Activated T-cell treated with anti-CD3 and anti-CD28 coated beads, Interleukin-2, amount 50 U/mL, for 72 hours (primary cell): ENCODE measurements at places on chromosomes 4 and X. TPM values are rescaled to one million over a fixed set of nuclear protein-coding genes. Genes with fewer than 3 reads are reported as not detected.

DNA sequence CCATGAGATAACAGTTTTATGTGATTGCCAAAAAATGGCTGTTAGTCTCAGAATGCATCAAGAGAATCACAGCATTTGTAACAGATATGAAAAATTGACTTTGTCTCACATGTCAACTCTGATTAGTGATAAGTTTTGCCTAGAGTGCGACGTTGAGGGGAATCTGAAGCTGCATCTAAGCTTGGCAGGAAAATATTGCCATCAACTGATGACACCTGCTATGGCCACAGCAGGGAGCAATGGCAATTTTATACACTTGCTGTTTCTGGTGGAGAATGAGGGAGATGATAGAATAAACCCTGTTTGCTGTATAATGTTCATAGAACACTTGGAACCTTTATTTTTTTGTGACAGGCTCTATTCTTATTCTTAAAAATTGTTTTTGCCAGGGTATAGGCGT lies 205.4 kb upstream of the GNPDA2 start:
- DNase-seq, result no peak

DNA sequence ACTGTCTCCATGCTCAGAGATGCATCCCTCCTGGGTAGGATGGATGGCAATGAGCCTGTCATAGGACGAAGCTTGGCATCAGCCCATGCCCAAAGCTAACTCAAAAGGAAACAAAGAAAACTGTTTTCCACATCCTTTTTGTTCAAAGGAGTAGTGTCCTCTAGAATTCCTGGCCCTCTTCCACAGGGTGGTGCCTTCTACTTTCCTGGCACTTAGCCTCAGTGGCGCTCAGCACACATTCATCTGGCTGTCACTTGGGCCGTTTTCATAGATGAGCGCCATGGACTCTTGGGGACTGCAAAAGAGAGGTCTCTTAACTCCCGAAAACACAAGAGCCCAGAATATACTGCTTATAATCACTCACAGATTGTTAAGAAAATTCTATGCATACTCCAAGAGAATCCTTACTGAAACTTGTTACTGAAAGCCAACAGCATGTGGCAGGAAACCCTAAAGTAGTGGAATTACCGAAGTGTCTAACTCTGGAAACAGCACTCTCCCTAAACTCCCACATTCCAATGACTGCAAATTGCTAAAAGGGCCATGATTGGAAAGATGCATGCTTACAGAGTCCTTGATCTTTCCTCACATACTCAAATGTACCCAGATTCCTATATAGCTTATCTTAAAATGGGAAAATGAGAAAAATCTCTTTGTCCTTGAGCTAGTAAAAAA lies 110.0 kb downstream of the HS6ST2 start:
- DNase-seq, result no peak

- no peak for DNase-seq
Observed at GRCh38 chrX:21479695-21480270, 105.6 kb downstream of the CNKSR2 start.

GRCh38 chr4:105558277-105558676 lies 5.9 kb downstream of the ARHGEF38 start:
- no peak for DNase-seq

GRCh38 chrX:1763294-1763693 lies 148.4 kb downstream of the ASMT start:
- DNase-seq, result no peak

- DNase-seq, result no peak
Observed at GRCh38 chr4:16721613-16722291, 176.7 kb downstream of the LDB2 start.

DNA sequence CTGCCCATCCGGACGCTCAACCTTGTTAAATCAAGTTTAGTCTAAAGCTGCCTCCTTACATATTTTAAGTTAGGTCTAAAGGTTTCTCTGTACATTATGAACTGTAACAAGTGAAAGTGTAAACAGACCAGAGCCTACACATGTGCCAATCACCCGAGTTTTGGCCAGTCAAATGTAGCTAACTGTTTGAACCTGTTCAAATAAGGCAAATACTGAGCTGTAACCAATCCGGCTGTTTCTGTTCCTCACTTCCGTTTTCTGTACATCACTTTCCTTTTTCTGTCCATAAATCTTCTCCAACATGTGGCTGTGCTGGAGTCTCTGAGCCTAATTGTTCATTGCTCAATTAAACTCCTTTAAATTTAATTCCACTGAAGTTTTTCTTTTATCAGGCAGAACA lies 113.3 kb upstream of the SHISA3 start:
- no peak for DNase-seq

GRCh38 chr4:181770971-181771370 lies 472.2 kb upstream of the TENM3 start:
- DNase-seq, result no peak

GRCh38 chrX:13911586-13911985 lies 94.7 kb upstream of the GPM6B start:
- DNase-seq, result no peak

DNA sequence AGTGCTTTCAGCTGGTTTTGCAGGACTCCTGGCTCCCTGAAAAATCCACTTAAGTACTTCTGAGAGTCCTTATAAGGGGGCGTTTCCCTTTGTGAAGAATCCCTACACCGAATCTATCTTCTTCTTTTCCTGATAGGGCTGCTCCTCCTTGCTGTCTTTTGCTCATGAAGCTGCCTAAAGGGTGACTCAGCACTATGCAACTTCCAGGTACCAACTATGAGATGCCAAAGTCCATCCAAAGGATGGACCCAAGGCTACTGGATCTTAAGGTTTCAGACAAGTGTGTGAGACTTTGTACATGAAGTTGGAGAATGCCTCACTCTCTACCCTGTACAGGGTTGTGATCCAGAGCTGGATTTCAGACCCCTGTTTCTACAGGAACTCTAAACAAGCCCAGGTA lies 485.0 kb upstream of the FAT1 start:
- DNase-seq, result no peak

- DNase-seq, result no peak
Observed at GRCh38 chr4:89531932-89532640, 224.5 kb upstream of the GPRIN3 start.

GRCh38 chrX:4570151-4570550 lies 856.7 kb upstream of the PRKX start:
- no peak for DNase-seq

- no peak for DNase-seq
Observed at GRCh38 chrX:15858051-15858450, 3.4 kb upstream of the AP1S2 start.

- peak; percentile 68 for DNase-seq
Observed at GRCh38 chr4:98446499-98447375, 185.6 kb downstream of the RAP1GDS1 start.

DNA sequence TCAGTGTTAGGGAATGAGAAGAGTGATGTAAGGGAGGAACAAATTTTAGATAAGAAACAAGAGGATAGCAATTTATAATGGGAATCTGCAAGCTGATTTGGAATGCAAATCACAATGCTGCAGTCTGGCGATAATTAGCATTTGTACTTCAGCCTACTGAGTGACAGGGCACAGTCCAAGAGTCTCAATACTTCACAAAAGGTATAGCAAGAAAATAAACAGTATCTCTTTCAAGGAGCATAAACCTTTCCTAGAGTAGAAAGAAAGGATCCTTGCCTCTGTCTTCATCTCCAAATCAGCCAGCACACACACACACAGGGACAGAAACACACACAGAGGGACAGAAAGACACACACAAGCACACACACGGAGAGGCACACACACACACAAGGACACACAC lies 1.1 kb upstream of the GPM6A start:
- DNase-seq, result no peak

- no peak for DNase-seq
Observed at GRCh38 chr4:54802336-54802735, 144.6 kb downstream of the KIT start.

GRCh38 chrX:153861733-153862310 lies 24.2 kb downstream of the L1CAM start:
- DNase-seq, result no peak

DNA sequence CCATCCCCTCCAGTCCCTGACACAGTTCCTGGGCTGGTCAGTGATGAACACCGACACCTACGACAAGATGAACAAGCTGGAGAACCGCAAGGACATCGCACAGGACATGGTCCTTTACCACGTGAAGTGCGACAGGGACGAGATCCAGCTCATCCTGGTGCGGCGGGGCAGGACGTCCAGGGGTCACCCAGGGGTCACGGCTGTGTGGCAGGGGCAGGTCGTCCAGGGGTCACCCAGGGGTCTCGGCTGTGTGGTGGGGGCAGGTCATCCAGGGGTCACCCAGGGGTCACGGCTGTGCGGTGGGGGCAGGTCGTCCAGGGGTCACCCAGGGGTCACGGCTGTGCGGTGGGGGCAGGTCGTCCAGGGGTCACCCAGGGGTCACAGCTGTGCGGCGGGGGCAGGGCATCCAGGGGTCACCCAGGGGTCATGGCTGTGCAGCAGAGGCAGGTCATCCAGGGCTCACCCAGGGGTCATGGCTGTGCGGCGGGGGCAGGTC lies 16.7 kb downstream of the ATP5ME start:
- DNase-seq, result no peak

- DNase-seq, result no peak
Observed at GRCh38 chr4:57993944-57994343, 883.8 kb upstream of the IGFBP7 start.

DNA sequence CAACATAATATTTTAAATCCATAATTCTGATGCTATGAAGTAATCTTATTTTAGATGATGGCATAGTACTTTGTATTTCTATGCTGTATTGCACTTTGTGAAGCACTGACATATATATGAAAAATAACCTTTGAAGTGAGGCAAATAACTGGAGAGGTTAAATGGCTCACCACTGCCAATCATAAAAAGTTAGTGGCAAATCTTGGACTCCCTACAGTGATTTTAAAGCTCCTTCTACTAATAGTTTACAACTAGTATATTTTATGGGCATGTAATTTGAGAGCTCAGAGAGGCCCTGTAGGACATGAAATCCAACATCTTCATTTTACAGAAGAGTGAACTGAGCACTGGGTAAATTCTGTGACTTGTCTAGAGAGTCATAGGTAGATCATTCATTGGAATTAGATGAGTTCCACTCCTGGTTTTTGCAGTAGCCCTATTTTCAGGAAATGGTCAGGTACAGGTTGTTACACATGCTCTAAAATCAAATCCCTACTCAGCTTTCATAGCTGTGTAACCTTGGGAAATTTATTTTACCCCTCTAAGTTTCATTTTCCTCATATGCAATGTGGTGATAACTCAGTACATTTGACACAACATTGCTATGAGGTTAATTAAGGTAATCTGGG lies 804 bp upstream of the GC start:
- no peak for DNase-seq

DNA sequence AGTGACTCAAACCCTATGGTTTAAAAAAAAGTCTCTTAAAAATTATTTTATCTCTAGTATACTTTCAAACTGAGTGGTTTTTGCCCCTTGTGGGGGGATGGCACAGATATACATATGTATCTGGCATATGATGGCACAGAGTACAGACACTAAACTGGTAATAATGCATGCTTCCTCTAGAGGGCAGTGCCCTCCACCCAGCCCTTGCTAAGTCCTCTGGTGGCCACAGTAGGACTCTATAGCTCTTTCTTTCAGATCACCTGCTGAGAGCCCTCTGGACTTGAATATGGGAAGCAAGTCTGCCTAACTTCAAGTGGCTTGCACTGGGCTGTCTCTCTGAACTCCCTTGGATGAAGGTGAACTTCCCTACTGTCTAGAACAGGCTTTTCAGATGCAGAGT lies 66.3 kb downstream of the TSPAN7 start:
- peak; percentile 15 for DNase-seq

DNA sequence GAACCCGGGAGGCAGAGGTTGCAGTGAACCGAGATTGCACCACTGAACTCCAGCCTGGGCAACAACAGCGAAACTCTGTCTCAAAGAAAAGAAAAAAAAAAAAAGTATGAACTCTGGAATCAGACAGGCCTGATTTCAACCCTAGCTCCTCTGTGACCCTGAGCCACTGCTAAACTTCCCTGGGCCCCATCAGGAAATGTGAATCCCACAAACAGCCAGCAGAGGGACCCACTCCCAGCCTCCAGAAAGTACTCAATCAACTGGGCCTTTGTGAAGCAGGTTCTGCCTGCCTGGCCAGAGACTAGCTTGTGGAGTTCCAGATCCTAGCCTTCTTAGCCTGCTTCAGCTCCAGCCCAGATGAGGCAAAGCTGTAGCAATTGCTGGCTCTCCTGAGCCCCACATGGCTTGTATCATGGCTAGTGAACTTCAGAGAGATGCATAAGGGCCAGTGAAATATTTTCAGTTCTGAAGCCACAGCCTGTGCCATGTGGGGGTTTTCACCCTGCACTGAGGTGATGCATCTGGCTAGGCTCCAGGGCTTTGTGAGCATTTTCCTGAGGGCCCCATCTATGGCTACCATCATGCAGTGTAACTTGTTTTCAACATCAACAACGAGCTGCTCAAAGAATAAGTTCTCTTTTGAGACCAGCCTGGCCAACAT lies 7.2 kb upstream of the IDS start:
- DNase-seq, result peak; percentile 54

- DNase-seq, result no peak
Observed at GRCh38 chr4:25843340-25844097, 19.3 kb downstream of the SEL1L3 start.

DNA sequence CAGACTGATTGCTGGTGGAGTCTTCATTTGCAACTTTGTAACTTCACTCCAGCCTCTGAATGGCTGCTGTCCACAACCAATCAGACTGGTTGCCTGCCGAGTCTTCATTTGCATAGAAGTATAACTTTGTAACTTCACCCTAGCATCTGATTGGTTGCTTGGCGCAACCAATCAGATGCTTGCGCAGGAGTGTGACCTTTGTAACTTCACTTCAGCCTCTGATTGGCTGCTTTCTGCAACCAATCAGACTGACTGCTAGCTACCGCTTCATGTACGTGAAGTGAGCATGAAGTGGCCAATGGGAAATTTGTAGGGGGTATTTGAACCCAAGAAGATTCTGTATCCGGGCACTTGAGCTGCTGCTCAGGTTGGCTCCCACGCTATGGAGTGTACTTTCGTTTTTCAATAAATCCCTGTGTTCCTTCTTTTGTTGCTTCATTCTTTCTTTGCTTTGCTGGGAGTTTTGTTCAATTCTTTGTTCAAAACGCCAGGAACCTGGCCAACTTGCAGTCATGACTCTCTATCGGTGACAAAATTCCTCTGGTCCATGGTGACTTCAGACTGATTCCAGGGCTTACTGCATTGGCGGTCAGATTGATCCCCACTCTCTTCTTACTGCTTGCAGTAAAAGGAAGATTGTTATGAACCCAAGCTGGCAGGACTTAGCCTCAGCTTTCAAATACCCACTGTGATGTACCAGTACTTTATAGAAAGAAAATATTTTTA lies 46.4 kb upstream of the FGG start:
- no peak for DNase-seq

- peak; percentile 42 for DNase-seq
Observed at GRCh38 chr4:73620115-73620792, at the start of gene RASSF6. Gene RASSF6, minus strand, starts transcription at chr4:73620436. Its CDS starts 8,641 bp downstream, at chr4:73611795.

GRCh38 chr4:132530861-132531260 lies 618.2 kb upstream of the PCDH10 start:
- no peak for DNase-seq

The UCP1 gene
- total RNA-seq, result not detected

The MAGEB6B gene
- not detected for total RNA-seq

The CT45A6 gene
- total RNA-seq, result not detected

The GRK4 gene
- 3.8 TPM for total RNA-seq

The DUSP21 gene
- total RNA-seq, result not detected

The TMPRSS11F gene
- not detected for total RNA-seq

The ARHGEF38 gene
- not detected for total RNA-seq

The IL2RG gene
- total RNA-seq, result 290 TPM

The ZNF732 gene
- total RNA-seq, result not detected

The DCLK2 gene
- total RNA-seq, result 0.12 TPM

The HOPX gene
- total RNA-seq, result 71.1 TPM

The WDFY3 gene
- 1.3 TPM for total RNA-seq

The HERC5 gene
- total RNA-seq, result 21.1 TPM
